ENCODE measurements at places on chromosomes 5 and 9.

- peaks cover 17% of the 10 kb centered on the region for H3K4me1 ChIP-seq
- DNase-seq = no peak
- H3K27me3 ChIP-seq = no peaks in the 10 kb centered on the region
- H3K27ac ChIP-seq = no peak overlapping the region
- no peak overlapping the region for H3K4me3 ChIP-seq
Measured at GRCh38 chr5:147432323-147432722, 77.5 kb downstream of the DPYSL3 start.

- H3K27me3 ChIP-seq = no peaks in the 10 kb centered on the region
- no peak overlapping the region for H3K4me3 ChIP-seq
- H3K4me1 ChIP-seq = no peaks in the 10 kb centered on the region
- no peak for DNase-seq
Measured at GRCh38 chr5:113427871-113428574, 6.8 kb downstream of the TSSK1B start.

GRCh38 chr5:82360022-82360421, 81.9 kb upstream of the RPS23 start:
- DNase-seq = no peak
- H3K4me1 ChIP-seq = peaks cover 11% of the 10 kb centered on the region
- H3K36me3 ChIP-seq = no peaks in the 10 kb centered on the region

- H3K4me1 ChIP-seq = peaks cover 15% of the 10 kb centered on the region
- no peaks in the 10 kb centered on the region for H3K36me3 ChIP-seq
- H3K4me3 ChIP-seq = peak overlapping the region; percentile 23
- no peak for DNase-seq
- H3K27me3 ChIP-seq = no peaks in the 10 kb centered on the region
- H3K27ac ChIP-seq = peak overlapping the region; percentile 64
Measured at GRCh38 chr9:1980387-1980786, 34.8 kb upstream of the SMARCA2 start.

DNA sequence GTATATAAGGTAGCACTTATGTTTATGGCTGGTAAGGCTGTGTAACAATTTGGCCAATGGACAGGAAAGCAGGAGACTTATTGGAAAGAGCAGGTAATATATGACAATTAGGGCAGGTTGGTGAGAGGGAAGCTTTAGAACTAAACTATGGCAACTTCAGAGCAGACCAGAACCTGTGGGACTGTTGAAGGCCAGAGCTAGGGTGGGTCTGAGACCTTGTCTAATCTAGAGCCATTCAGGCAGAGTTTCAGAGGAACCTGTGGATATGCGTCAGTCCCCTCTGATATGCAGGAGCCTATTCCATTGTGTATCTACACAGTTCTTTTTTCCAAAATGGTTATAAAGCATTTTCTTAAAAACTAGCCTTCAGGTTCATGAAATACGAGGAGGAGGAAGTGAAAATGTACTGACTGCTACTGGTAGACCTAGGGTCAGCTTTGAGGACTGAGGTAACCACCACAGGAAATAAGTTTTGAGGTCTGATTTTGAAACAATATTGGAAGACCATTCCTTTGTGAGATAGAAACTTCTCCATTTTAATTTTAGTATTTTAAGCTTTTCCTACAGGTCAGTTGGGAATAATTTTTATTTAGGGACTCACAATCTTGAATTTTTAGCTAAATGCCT, 37.6 kb downstream of the ELL2 start:
- peak; percentile 8 for DNase-seq
- H3K4me1 ChIP-seq = no peaks in the 10 kb centered on the region
- no peak overlapping the region for H3K4me3 ChIP-seq
- no peaks in the 10 kb centered on the region for H3K27me3 ChIP-seq
- no peak overlapping the region for H3K27ac ChIP-seq
- H3K36me3 ChIP-seq = no peaks in the 10 kb centered on the region

DNA sequence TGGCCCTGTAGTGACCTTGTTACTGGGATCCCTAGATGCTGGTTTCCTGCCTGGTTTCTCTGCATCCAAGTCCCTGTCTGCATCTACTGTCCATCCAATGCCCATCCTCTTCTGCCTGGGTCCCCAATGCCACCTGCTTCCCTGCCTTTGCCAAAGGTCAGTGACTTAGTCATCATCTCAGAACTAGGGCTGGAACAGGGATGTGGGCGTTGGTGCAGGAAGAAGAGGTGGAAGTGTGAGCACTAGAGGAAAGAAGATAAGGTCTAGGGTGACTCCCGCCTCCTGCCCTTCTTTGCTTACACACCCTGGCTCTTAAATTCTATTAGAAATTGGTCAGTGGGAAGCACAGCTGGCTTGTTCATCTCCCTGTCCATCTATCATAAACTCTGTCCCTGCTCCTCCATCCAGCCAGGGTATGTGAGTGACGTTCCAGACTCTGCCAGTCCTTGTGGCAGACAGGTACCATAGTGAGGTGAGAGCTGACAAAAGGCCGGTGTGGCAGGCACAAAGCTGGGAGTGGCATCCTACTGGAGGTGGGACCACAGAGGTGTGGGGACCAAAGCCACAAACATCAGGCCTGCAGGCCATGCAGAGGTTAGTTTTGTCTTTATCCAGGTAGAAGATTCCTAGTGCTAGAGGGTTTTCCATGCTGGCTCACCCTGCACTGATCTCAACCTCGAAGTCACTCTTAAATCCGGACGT, 9.2 kb downstream of the PTPN3 start:
- DNase-seq = no peak
- peaks cover 4% of the 10 kb centered on the region for H3K27me3 ChIP-seq
- H3K4me1 ChIP-seq = no peaks in the 10 kb centered on the region
- H3K27ac ChIP-seq = peak overlapping the region; percentile 65
- H3K4me3 ChIP-seq = no peak overlapping the region

- H3K4me3 ChIP-seq = no peak overlapping the region
- H3K27ac ChIP-seq = no peak overlapping the region
- H3K36me3 ChIP-seq = no peaks in the 10 kb centered on the region
- H3K4me1 ChIP-seq = no peaks in the 10 kb centered on the region
- H3K27me3 ChIP-seq = no peaks in the 10 kb centered on the region
- peak; percentile 45 for DNase-seq
Measured at GRCh38 chr5:166845044-166845443, 1446.4 kb upstream of the WWC1 start.

GRCh38 chr5:6449465-6450158, 953 bp downstream of the UBE2QL1 start:
- peaks cover 8% of the 10 kb centered on the region for H3K4me1 ChIP-seq
- H3K4me3 ChIP-seq = no peak overlapping the region
- peaks cover 34% of the 10 kb centered on the region for H3K27me3 ChIP-seq

GRCh38 chr9:33795281-33795680, at the start of gene PRSS3:
PRSS3 (plus strand) TSS chr9:33795561; CDS start chr9:33795574, 13 bp downstream.
- no peak within 1 kb of the TSS for H3K4me3 ChIP-seq
- peaks cover 10% of the 10 kb centered on the region for H3K27me3 ChIP-seq
- H3K27ac ChIP-seq = no peak within 1 kb of the TSS
- no peak for DNase-seq

DNA sequence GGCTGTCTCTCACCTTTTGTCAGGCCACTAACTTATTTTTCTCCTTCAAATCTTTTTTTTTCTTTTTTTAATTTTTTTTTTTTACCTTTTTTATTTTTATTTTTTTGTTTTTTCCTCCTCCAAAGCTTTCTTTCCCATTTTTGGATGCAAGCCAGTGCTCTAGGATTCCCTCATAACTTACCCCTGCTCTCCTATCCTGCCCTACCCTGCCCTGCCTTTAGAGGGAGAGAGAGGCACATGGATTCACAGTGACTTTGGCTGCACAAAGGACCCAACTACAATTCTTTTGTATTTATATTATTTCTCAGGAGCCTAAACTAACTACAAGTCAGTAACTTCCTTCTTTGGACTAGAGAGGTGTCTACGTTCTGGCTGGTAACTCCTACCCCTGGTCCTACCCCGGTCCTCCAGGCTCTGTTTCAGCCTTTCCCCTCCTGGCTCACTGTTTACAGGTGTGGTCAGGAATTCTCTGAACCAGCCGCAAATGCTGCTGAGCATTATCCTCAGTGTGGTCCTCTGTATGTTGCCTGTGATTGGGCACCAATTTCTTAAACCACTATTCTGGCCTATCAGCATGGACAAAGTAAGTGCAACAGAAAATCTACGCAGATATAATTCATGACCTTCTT, 8.4 kb upstream of the RUSC2 start:
- H3K27me3 ChIP-seq = peaks cover 7% of the 10 kb centered on the region
- no peaks in the 10 kb centered on the region for H3K4me1 ChIP-seq
- no peak overlapping the region for H3K4me3 ChIP-seq
- no peaks in the 10 kb centered on the region for H3K36me3 ChIP-seq
- peak; percentile 30 for DNase-seq

- DNase-seq = peak; percentile 83
- H3K4me1 ChIP-seq = peaks cover 22% of the 10 kb centered on the region
- H3K27me3 ChIP-seq = peaks cover 8% of the 10 kb centered on the region
- peak overlapping the region; percentile 72 for H3K27ac ChIP-seq
Measured at GRCh38 chr9:126298063-126298801, 28.4 kb upstream of the MVB12B start.

DNA sequence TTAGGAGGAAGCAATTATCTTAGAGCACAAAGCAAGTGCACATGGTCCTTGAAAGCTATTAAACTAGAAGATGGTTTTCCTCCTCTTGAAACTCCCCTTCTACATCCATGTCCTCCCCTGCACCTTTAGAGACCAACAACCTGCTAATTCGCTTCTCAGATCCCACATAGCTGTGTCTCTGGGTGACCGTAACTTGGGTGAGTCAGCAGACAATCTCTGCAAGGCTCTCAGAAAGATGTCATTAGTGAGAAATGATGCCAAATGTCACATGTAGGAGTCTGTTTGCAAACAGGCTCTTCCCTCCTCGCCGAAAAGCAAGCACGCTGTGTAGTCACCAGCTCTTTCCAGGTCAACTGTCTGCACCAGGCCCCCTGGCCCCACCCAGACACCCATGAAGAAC, 291.8 kb downstream of the SLIT3 start:
- no peak overlapping the region for H3K4me3 ChIP-seq
- H3K4me1 ChIP-seq = peaks cover 5% of the 10 kb centered on the region
- H3K27ac ChIP-seq = no peak overlapping the region
- no peaks in the 10 kb centered on the region for H3K36me3 ChIP-seq
- DNase-seq = no peak

DNA sequence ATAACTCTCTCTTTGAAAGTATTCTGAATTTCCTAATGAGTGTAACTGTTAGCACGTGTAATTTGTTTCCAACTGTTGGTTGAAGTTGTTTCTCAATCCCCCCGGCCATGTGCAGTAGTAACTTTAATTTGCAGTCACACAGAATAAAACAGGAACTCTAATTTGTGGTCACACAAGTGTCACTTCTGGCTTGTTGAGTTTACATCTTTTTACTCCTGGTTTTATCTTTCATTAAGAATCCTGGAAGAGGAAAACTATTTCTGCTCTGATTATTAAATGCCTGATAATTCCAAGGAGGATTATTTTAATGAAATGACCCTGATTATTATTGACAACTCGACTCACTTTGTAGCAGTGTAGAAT, 1.2 kb downstream of the SCAMP1 start:
- DNase-seq = no peak
- H3K36me3 ChIP-seq = peaks cover 5% of the 10 kb centered on the region
- peak overlapping the region; percentile 93 for H3K27ac ChIP-seq
- H3K27me3 ChIP-seq = no peaks in the 10 kb centered on the region

GRCh38 chr9:78236551-78236910, 656 bp downstream of the CEP78 start:
- peak overlapping the region; percentile 62 for H3K4me3 ChIP-seq
- H3K27ac ChIP-seq = peak overlapping the region; percentile 74

GRCh38 chr5:171750311-171750788, 35.3 kb upstream of the SMIM23 start:
- no peaks in the 10 kb centered on the region for H3K4me1 ChIP-seq
- H3K27me3 ChIP-seq = no peaks in the 10 kb centered on the region
- H3K36me3 ChIP-seq = no peaks in the 10 kb centered on the region

DNA sequence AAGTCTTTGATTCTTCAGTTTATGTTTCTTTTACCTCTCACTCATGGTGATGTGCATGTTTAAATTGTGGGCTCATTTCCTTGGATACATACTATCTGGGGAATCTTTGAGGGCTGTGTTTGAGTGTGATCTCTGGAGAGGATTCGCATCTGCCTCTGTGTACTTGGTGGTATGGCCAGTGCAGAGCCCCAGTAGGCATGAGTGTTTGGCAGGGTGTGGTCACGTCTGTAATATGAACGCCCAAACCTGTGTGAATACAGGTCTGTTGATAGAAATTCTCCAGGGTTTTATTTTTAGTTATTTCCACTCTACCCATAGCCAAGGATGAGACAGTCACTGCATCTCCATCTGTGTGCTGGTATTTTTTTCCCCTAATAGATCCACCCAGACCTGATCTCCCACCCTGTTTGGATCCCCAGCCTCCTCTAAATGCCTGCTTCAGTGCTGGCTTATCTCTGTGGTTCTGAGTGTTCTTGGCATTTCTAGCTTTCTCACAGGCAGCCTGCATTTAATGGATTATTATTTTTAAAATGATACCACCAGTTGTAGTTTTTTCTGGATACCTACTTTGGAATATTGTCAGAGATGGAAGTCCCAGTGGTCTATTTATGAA, 37.5 kb downstream of the TJP2 start:
- no peaks in the 10 kb centered on the region for H3K36me3 ChIP-seq
- peaks cover 2% of the 10 kb centered on the region for H3K4me1 ChIP-seq
- no peaks in the 10 kb centered on the region for H3K27me3 ChIP-seq
- no peak overlapping the region for H3K4me3 ChIP-seq
- no peak for DNase-seq

DNA sequence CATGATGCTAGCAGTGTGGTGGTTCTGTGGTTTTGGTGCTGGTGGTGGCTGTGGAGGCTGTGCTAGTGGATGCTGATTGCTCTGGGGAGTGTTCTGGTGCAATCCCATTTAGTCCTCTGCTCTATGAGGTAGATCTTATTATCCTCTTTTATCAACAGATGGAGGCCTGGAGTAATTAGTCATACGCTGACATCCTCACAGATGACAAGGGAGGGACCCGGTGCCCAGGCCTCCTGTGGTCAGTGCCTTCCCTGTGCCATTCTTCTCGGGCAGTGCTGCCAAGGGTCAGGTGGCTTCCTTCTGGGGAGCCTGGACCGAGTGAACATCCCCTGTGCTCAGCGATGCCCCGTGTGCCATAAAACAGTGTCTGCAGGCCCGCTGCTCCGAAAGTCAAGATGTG, 74.5 kb downstream of the COL5A1 start:
- no peak overlapping the region for H3K27ac ChIP-seq
- H3K4me3 ChIP-seq = no peak overlapping the region
- no peak for DNase-seq
- peaks cover 3% of the 10 kb centered on the region for H3K27me3 ChIP-seq
- peaks cover 45% of the 10 kb centered on the region for H3K4me1 ChIP-seq
- H3K36me3 ChIP-seq = peaks cover 66% of the 10 kb centered on the region

DNA sequence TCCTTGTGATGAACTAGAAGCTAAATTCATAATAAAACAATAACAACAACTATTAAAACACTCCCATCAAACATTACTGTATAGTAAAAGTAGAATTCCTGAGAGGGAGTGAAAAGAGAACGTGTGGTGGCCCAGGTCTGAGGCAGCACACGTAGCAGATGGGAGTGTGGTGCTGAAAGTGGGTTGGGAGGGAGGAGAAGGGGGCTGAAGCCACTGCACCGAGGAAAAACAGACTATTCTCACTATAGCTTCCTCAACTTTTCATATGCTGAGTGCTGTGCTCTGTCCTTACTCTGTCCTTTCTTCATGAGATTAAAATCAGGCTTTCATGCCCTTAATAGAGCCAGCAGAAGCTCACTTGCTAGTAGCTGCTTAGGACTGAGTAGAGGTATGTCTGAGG, 170.9 kb downstream of the PCSK1 start:
- no peaks in the 10 kb centered on the region for H3K36me3 ChIP-seq
- no peak overlapping the region for H3K27ac ChIP-seq
- DNase-seq = no peak
- no peaks in the 10 kb centered on the region for H3K4me1 ChIP-seq
- H3K4me3 ChIP-seq = no peak overlapping the region
- no peaks in the 10 kb centered on the region for H3K27me3 ChIP-seq

- no peaks in the 10 kb centered on the region for H3K36me3 ChIP-seq
- H3K4me1 ChIP-seq = no peaks in the 10 kb centered on the region
- DNase-seq = peak; percentile 38
- no peak overlapping the region for H3K27ac ChIP-seq
Measured at GRCh38 chr5:64634997-64635686, 55.2 kb upstream of the SHISAL2B start.

Data from muscle of leg (tissue), 16 donors.